ENCODE measurements at places on chromosomes 11 and 22.

DNA sequence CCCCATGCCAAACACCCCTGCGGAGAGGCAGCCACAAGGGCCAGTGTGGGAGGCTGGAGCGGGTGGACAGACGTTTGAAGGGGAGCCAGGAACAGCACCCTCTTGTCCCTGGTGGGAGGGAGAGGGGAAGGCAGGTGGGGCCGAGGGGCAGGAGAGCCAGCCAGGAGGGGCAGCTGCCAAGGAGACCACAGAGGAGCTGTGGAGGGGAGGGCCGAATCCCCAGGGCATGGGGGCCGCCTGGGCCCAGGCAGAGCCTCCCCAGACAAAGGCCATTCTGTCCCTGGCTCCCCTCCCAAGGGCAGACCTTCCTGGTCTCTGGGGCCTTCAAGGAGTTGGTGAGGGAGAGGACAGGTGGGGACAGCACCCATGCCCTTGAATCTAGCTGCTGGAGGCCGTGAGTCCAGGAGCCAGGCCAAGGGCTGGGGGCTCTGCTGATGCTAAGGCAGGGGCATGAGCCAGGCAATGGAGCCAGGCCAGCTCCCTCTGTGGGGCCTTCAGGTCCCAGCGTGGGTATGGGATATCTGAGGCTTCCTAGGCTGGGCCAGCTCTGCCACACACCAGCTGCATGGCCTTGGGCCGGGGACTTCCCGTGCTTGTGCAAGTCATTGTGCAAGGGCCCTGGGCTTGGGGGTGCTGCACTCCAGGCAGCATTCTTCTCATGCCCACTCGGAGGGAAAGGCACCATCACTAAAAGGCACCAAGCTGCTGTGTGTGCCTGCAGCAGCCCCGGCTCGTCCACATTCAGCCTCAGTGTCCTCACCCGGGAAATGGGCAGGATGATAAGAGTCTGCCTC, 11.4 kb downstream of the EMID1 start:
- no peak for DNase-seq

DNA sequence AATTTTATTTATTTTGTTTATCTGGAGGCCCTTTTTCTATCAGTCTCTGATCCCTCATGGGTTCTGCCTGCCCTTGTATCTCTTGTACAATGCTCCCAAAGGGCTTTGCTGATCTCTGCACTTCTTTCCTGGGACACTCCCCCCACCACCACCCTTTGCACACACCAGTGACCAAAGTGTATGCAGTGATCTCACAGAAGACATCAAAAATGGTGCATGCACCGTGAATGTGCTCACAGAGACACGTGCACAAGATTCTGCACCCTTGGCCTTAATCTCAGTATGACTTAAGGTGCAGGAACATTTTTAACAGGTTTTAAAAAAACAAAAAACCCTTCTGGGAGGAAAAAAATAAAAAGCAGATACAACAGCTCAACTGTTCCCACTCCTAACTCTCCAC, 12.2 kb upstream of the ADSL start:
- peak; percentile 36 for DNase-seq

DNA sequence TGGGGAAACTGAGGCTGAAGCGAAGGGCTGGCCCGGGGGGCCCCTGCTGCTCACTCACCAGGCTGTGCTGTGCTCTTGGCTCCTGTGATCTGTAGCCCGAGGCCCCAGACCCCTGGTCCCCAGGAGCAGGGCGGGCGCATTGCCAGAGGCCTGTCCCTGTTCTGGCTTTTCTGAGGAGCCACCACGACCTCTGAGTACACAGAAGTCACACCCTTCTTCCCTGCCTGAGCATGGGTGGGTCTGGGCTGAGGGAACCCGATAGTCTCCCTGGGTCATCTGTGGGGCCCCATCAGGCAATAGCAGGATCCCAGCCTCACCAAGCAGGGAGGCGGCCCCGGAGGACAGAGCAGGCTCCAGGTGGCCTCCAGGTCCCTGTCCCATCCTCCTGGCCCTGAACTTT, 5.1 kb downstream of the CASTOR1 start:
- no peak for DNase-seq

DNA sequence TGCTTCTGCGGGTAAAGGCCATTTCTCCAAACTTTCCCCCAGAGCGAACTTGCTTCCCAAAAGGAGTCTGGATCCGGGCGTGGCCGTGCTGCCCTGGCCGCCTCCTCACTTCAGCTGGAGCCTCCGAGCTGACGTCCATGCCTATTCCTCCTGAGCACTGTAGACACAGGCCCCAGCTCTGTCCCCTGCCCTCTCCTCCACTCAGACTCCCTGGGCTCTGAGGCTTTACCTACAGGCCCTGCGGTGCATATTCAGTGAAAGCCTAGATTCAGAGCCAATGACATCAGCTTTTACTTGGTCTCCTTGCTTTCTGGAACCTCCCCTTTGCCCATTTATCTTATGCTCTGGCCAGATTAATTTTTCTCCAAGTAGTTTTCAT, 9.7 kb downstream of the LRP5 start:
- DNase-seq: no peak

- DNase-seq: no peak
Measured at GRCh38 chr11:127338380-127339259, 338.1 kb upstream of the KIRREL3 start.

DNA sequence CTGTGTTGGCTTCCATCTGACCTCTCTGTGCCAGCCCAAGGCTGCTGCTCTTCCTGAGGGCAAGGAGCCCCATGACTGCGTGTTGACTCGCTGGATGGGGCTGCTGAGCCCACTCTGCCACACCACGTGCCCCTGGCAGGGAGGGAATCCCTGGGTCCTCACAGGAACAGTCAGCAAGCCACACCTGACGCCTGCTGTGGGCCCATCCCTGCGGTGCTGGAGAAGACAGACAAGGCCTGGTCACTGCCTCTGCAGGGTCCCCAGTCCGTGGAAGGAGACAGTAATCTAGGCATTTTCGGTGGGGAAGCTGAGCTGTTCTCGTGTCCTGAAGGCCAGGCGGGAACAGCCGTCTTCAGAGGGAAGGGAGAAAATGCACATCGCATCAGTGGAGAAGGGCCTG, 10.6 kb upstream of the PPP6R3 start:
- DNase-seq: no peak

DNA sequence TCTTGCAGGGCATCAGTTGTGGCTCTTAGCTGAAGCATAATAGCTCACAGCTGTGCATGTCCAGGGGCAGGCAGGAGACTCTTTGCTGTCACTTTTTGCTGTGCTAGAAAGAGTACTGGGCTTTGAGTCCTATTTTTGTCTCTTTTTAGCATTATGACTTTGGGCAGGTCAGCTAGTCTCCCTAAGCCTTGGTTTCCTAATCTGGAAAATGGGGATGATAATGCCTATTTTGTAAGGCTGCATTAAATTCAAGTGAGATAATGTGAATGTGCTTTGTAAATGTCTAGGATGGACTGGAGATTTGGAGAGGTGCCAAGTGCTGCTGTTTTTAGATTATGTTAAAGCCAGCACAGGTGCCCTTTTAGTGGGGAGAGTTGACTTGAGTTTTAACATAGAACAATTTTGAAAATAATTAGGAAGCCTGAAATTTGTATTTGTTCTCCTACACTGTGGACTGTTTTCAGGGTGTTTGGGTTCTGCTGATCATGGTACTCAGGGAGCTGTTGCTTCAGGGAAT, 19.1 kb downstream of the CABIN1 start:
- DNase-seq: no peak
